ENCODE measurements at places on chromosomes 1 and 21.

- DNase-seq, result peak; percentile 81
Observed at GRCh38 chr1:206663832-206664652, 20.7 kb upstream of the MAPKAPK2 start.

GRCh38 chr1:28971980-28972771 lies 57.8 kb downstream of the EPB41 start:
- DNase-seq, result no peak

DNA sequence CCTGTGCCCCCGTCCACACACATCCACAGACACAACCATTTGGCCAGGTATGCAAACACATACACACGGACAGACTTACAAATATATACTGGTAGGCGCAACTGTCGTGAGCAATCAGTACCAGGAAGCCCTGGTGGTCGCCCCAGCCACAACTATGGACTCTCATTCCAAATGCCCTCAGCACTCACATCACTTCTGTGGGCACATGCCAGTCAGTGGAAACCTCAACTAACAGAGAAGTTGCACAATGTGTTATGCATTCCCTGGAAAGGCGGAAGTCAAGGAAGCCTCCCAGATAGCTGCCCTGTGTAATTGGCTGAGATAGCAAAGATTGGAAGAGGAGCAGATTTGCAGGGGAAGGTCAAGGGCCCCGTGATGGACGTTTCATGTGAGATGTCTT lies 1.4 kb upstream of the HEYL start:
- DNase-seq, result no peak

DNA sequence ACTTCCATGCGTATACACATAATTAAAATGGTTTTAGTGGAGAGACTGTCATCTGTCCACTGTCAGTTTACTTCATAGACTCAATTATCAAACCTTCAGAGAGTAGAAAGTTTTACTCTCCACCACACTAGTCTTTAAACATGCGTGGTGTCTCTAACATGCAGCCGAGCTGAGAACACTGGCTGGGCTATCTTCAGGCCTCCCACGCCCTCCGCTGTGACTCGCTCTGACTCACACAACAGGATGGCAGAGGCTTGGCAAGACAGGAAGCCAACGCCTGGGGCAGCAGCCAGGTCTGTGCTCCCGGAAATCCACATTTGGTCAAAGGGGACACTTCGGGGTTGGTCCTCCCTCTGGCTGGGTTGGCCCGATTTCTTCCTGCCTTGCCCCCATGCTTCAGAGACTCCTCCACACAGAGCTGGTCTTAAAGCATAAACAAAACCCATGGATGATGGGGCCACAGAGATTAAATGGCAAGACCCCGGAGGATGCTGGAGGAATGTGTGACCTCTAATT lies 22.7 kb upstream of the IFNGR2 start:
- peak; percentile 97 for DNase-seq

DNA sequence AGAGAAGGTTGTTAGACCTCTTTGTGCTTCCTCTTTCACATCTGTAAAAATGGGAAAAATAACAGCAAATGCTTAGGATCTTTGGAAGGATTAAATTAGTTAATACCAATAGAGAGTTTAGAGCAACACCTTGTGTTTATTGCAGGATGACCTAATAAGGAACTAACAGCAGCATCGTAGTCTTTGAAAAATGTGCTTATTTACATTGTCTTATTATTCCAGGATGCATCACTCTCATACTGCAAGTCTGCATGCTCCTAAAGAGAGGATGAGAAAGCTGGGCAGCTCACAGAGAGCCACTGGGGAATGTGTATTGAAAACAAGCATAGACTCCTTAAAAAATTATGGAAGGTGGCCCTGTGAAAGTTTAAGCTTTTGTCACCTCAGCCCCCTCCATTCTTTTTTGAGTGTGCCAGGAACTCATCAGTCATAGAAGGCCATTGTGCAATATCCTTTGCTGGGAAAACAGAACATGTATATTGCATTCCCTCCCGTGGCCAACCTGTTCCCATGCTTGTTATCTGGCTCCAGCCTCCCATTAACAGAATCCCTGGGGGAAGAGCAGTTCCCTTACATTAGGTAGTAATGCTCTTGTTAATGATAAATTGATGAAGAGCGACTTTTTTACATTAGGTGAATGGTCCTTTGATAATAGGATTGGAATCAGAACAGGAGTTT lies 180.7 kb downstream of the ZNF326 start:
- DNase-seq, result no peak

GRCh38 chr21:29712818-29713217 lies 227.0 kb downstream of the GRIK1 start:
- DNase-seq, result no peak

GRCh38 chr1:115652236-115652788 lies 10.5 kb downstream of the VANGL1 start:
- DNase-seq, result no peak

- DNase-seq, result no peak
Observed at GRCh38 chr1:190102757-190103326, 374.8 kb downstream of the BRINP3 start.

DNA sequence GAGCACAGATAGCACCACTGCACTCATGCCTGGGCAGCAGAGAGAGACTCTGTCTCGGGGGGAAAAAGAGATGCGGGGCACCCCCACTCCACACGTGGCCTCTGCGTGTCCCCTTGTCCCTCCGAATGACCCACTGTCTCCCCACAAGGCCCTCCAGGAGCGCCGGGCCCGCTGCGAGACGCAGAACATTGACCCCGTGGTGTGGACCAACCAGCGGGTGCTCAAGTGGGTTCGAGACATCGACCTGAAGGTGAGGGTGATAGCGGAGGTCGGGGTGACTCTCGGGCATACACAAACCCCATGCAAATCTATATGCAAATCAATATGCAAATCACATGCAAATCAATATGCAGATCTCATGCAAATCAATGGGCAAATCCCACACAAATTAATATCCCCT lies 50.3 kb upstream of the TMEM51 start:
- no peak for DNase-seq

DNA sequence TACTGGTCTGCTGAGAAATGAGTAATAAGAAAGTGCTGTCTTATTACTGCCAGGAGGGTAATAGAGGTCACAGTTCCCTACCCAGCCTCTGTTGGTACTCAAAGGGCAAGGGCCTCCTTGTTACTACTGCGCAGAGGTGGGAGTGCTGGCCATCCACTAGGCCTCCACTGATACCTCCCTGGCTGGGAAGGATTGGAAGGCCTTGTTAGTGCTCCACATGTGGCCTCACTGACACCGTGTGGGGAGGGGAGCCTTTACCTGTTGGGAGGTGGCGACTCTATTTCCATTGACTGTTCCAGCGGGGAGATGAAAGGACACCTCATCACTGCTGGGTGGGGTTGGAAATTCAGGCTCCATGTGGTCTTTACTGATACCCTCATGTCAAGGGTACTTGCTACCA lies 57.8 kb upstream of the USP24 start:
- DNase-seq, result no peak

- DNase-seq, result peak; percentile 31
Observed at GRCh38 chr1:186183970-186184628, 191.0 kb downstream of the TPR start.

DNA sequence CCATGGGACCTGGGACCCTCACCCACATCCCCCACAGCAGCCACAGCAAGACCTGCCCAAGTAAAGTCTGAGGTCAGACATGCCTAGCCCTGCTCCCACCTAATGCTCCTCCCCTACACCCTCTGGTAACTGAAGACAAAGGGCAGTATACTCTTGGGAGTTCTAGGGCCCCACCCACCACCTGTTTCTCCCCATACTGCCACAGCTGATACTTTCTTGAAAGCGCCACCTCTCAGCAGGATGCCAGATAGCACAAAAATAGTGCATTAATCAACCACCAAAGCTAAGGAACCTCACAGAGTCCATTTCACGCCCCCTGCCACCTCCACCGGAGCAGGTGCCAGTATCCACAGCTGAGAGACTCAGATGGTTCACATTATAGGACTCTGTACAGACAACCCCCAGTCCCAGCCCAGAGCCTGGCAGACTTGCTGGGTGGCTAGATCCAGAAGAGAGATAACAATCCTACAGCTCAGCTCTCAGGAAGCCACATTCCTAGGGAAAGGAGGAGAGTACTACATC lies 238.1 kb downstream of the LRRC40 start:
- peak; percentile 4 for DNase-seq

- DNase-seq, result no peak
Observed at GRCh38 chr1:219732814-219733491, 120.0 kb upstream of the ZC3H11B start.

- DNase-seq, result no peak
Observed at GRCh38 chr1:88284066-88284465, 400.0 kb upstream of the PKN2 start.

GRCh38 chr1:203120325-203121153 lies 7.0 kb upstream of the ADORA1 start:
- no peak for DNase-seq

DNA sequence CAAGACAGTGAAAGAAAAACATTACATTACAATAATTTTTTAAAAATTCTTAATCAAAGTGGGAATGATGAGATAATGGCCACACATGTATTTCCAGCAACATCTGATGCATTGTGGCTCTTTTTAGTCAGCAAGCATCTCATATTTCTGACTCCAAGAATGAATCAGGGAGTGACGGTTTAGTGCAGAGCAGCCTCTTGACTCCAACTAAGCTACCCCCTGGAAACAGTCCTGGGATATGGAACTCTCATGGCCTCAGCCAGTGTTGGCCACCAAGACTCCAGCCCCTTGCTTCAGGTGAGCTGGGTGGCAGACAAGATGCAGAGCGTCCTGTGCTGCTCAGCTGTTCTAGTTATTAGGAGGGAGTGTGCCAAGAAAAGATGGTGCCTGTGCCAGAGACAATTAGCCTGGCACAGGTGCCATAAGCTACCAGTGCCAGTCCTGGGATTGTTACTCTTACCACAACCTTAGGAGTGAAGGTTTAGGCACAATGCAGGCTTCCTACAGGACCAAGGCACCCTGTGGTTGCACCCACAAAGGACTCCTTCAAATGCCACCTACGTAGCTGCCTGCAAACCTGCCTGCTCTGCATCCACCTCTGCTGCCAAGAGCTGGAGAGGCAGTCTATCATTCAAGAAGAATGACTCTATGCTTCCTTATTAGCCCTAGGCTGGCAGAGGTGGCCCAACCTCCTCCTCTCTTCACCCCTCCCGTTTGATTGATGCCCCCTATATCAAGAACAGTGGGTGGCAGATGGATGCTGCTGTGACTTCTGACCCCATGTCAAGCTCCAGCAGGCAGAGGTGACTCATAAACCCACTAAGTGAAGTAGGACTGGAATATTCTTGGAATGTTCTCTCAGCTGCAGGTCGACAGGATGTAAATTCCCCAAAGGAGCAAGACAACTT lies 6.0 kb upstream of the SEC16B start:
- DNase-seq, result no peak

- no peak for DNase-seq
Observed at GRCh38 chr21:20646431-20647165, 351.6 kb upstream of the NCAM2 start.

DNA sequence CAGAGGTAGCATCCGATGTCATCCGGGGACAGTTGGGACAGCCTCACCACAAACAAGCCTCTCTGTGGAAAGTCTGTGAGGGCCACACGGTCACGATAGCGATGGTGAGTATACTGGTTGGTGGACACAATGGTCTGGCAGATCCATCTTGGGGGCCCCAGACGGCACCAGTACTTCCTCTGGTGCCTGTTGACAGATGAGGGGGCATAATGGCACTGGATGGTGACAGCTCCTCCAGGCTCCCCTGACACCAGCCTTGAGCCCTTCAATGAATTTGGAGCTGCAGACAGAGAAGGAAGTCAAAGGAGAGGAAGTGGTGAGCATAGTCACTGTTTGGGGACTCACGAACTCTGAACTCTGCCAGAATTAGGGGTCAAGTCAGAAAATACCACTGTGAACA lies 8.0 kb downstream of the FCAMR start:
- DNase-seq, result no peak

- no peak for DNase-seq
Observed at GRCh38 chr1:164602480-164603093, 43.6 kb downstream of the PBX1 start.

DNA sequence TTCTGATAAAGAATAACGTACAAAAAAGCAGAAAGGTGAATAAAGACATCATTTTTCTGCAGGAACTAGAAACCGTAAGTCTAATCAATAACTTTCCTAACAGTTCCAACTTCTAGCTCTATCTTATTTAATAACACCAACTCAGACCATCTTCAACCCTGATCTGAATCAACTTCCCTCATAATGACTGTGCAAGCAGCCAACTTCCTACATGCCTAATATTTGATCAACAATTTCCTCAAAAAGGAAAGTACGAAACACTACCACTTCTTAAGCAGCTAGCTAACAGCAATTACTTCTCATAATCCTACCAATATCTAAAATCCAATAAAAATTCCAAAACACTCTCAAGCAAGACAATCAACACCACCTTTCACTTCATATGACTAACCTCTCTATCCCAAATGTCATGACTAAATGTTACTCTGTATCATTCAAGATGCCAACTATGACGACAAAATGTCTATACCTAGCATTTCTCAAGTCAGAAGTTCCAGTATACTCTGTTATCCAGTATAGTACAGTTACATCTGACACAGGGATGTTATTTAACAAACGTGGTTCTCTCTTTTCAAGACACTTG lies 1.7 kb downstream of the COP1 start:
- DNase-seq, result peak; percentile 25

DNA sequence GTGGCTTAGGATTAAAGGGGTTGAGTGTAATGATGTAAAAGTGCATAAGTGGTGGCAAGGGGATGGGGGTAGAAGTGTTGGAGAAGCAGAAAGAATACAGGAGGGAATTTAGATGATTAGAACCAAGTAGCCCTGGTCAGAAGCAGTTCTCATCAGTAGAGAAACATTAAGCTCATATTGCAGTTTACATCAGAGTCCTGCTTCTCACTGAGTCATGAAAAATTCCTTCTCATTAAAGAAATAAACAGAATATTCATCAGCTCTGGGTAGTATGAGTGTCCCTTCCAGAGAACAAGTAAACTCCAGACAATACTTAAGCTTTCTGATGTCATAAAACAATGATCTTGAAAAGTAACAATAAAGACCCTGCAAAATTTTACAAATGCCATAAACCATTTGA lies 36.5 kb downstream of the LRRIQ3 start:
- no peak for DNase-seq

DNA sequence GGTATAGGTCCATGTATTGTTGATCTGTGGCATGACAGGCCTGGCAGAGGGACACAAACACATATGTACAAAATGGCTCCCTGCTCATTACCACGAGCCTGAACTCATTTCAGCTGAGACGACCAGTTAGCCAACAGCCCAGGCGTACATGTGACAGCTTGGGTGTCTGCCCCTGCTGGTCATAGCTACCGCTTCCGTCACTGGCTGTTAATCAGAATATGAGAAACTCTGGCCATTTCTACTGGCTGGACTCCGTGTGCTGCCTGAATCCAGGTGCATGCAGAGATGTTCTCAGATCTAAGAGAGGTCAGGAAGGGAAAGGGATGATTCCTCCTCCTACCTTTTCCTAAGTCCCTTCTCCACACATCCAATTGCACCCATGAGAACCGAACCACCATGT lies 144.5 kb downstream of the PBX1 start:
- no peak for DNase-seq

Measured in GM12865 (cell line).